ENCODE measurements at places on chromosomes 1 and 21.

DNA sequence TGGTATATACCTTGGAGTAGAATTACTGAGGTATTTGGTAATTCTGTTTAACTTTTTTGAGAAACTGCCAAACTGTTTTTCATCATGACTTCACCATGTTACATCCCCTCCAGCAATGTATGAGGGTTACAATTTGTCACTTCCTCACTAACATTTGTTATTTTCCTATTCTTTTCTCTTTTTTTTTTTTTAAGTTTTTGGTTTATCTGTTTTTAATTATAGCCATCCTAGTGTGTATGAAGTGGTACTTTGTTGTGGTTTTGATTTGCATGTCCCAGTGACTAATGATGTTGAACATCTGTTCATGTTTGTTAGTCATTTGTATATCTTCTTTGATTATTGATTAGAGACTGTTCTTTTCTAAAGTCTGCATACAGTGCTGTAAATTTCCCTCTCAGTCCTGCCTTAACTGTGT lies 147.3 kb downstream of the HS2ST1 start:
- peak; percentile 38 for DNase-seq

DNA sequence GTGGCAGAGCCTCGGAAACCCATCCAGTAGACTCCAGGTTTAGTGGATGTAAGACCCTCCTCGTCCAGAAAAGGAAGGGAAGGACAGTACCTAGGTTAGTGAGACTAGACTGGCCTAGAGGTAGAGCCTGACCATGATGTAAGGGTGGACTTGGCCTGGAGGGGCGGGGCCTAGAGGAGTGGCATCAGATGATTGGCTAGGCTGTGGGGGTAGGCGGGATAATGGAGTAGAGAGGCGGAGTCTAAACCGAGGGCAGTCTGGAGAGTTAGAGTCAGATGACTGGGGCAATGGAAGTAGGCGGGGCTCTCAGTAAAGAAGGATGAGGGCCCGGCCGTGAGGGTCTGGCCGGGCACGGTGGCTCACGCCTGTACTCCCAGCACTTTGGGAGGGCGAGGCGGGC lies 70.1 kb downstream of the EPHB2 start:
- no peak for DNase-seq

DNA sequence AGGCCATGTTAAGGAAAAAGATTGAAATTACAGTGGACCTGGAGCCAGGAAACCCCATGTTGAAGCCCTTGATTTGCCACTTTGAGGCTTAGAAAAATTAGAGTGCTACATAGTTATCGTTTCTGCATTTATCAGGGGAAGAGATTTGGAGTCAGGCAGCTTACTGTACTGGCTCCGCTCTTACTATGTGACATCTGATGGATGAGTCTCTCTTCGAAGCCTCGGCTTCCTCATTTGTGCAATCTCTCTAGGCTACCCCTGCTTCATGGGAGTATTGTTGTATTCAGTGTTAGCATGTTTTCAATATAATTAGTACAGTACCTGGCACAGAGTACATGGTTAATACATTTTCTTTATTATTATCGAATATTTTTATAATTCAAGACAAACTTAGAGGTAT lies 480.4 kb upstream of the USP24 start:
- DNase-seq, result no peak

- DNase-seq, result no peak
Observed at GRCh38 chr1:59018860-59019259, 235.0 kb upstream of the JUN start.

- no peak for DNase-seq
Observed at GRCh38 chr1:29319300-29320110, 83.2 kb downstream of the PTPRU start.

DNA sequence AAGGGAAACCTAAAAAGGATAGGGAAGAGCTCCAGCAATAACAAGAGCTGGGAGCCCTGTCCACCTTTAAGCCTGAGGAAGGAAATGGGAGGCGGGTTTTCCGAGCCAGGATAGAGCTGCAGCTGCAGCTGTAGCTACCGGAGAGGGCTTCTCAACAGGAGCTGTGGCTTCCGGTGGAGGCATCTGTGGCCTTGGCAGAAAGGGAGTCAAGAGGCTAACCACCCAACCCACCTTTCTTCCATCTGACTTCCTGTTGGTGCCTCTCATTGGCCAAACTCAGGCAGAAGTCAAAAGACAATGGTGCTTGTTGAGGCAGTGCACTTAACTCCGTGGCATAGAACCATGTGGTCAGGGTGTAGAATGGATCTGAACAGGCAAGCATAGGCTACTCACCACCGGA lies 313.1 kb upstream of the DAB1 start:
- no peak for DNase-seq

Data from AG09319 (cell line).